H1 (cell line): ENCODE measurements at places on chromosomes 5 and 9.

GRCh38 chr5:16791904-16792597 is 144.0 kb downstream of the MYO10 start:
- DNase-seq, result no peak

- no peak for DNase-seq
These were observed 96.3 kb upstream of the RANBP3L start for GRCh38 chr5:36397901-36398536.

- no peak for DNase-seq
These were observed 231.6 kb upstream of the NFIL3 start for GRCh38 chr9:91655215-91655614.

- no peak for DNase-seq
These were observed 294.2 kb downstream of the DMRTA1 start for GRCh38 chr9:22740781-22741180.

DNA sequence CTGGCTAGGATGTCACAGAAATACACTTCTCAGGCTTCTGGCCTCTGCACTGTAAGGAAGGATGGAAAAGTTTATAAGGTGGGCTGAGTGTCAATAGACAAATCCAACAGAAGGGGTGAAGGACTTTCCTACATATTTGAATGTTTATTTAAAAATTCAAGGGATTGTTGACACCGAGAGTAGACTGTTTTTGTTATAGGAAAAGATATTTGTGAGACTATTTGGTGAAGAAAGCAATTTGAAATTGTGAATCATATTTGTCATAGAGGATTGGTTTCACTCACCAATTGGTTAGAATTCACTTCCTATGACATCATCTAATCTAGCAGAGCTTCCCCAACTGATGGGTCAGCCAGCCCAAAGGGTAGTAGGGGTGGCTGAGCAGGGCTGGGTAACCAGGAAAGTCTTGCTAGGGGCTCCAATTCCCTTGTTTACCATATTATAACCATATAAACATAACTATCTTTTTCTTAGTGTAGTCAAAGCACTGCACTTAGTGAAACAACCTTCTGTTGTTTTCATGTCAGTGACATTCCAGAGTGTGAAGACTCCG is 14.9 kb upstream of the MEGF10 start:
- DNase-seq, result no peak

- DNase-seq, result no peak
These were observed 458.6 kb downstream of the NR2F1-AS1 start for GRCh38 chr5:93122446-93122845.

DNA sequence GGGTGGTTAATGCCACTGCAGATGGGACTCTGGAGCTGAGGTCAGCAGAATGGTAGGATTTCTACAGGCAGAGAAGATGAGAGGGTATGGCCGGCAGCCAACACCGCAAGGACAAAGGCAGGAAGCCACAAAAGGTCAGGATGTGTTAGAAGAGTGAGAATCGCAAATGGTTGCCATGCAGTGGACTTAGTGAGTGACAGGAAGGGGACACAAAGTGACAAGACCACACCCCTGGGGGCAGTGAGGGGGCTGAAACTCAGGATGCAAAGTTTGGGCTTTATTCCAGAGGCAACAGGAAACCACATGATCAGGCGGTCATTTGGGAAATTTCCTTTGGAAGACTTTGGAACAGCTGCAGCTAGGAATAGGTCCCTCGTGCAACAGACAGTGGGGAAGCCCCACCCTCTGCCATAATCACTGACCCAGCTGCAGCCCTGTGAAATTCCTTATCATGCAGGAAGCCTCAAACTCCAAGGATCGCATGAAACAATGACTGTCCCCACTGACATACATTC is 14.2 kb upstream of the CCDC180 start:
- DNase-seq, result no peak

- DNase-seq, result no peak
These were observed 55.9 kb upstream of the MYO10 start for GRCh38 chr5:16992006-16992405.

DNA sequence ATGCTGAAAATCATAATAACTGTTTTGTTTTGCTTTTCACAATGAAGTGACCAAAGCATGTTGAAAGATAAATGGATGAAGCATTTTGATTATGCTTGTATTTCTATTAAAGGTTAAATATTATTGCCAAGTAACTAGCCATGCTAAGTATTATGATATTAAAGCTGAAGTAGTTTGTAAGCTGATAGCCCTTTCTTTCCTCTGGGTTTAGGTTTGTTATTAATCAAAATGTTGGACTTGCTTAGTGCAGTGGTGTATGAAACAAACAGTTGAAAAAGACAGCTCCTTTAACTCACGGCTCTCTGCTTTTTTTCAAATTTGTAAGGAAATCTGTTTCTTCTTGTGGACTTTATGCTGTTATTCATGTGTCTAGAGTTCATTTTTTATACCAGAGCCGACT is 246.0 kb downstream of the CWC27 start:
- no peak for DNase-seq
